ENCODE measurements at places on chromosomes 7 and 10. TPM values are rescaled to one million over a fixed set of nuclear protein-coding genes. Genes with fewer than 3 reads are reported as not detected.

DNA sequence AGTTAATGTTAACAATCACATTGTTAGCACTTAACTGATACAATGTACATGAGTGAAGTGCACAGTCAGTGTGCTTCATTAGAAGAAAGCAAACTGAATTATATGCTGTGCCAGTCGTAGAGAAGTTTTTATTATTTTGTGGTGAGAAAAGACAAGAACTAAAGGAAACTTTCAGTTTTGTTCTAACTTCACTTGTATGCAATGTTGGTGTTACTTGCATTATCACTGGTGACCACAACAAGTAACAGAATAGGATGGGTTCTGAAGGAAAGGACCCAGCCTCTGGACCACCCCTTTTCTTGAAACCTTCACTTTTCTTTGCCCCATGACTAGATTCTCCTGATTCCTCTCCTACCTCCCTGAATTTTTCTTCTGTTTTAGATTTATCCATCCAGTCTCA, 123.3 kb upstream of the GAD2 start:
- no peak for DNase-seq

DNA sequence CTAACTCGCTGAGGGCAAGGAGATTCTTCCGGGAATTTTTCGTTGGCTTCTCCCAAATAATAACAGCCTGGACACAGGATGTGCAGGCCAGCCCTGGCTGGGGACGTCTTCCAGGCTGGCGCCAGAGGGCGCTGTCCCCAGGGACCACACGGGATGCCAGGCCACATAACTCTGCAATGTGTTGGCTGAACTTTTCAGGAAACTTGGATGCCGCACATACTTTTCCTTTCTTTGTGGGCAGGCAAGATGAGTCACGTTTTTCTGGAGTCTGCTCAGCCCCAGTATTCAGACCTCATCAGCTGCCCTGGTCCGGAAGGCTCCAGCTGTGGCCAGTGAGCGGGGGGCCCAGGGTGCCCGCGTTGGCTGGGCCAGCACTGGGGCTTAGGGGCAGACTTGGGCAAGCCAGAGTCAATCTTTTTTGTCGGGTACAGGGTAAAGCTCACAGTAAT, 122.7 kb downstream of the PRKAG2 start:
- DNase-seq = peak; percentile 90

DNA sequence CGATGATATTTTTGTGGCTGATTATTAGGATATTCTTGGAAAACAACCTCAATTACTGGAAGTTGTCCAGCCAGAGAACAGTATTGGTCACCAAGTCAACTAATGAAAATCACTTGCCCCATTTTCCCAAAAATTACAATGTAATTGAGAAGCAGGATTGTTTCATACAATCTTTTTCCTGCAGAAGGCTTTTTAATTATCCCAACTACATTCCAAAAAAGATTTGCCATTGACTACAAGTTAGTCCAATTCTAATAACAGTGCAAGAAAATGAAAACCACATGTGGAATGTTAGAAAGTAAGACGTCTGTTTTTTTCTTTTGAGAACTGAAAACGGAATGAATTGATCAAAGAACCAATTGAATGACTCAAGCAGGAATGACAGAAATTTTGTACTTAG, 1195.8 kb downstream of the SORCS1 start:
- DNase-seq = no peak

DNA sequence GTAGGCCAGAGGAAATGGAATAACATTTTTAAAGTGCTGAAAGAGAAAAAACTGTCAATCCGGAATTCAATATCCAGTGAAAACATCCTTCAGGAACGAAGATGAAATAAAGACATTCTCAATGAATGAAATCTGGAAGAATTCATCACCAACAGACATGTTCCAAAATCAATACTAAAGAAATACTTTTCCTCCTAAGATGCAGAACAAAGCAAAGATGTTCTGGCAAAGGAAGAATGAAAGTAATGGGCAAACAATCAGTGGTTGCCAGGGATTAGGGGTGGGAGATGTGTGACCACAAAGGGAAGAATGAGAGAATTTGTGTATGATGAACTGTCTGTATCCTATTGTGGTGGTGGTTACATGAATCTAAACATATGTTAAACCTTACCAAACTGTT, 52.8 kb upstream of the EEPD1 start:
- DNase-seq = no peak

GRCh38 chr10:133405844-133406527, 12.0 kb downstream of the MTG1 start:
- DNase-seq = no peak

- DNase-seq = no peak
Measured at GRCh38 chr10:62689712-62690111, 114.8 kb upstream of the ADO start.

- no peak for DNase-seq
Measured at GRCh38 chr7:26043801-26044200, 108.2 kb upstream of the NFE2L3 start.

DNA sequence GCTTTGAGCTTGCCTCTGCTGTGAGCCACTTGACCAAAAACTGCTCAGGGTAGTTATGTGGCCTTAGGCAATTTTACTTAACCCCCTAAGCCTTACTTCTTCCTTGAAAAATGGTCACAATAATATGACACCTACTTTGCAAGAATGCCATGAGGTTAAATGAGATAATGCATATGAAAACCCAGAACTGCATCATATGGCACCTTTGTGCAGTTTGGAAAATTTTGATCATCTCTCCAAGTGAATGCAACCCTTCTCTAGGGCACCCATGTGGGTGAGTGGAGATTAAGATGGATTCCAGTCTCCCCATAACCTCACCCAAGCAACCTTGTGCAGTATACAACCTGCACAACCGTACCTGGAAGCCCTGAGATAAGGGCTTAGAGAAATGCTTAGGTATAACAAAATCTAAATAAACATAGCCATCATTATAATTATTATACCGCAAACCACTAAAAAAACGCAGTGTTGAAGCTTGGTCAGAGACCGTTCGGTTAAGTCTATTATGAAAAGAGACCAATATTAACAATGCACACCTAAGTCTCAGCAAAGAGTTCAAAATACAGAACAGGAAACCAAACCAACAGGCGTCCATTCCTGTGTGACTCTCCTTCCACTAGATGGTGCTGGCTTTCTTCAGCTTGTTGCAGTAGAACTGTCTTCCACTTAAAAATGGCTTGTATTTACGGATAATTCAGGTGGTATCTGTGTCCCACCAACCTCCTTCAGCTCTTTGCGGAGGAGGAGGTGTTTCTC, 21.0 kb upstream of the ASB15 start:
- no peak for DNase-seq

GRCh38 chr7:30421647-30422196, 56.9 kb downstream of the NOD1 start:
- DNase-seq = no peak

- no peak for DNase-seq
Measured at GRCh38 chr7:42570944-42571343, 333.9 kb upstream of the GLI3 start.

- no peak for DNase-seq
Measured at GRCh38 chr7:88202278-88202677, 17.6 kb downstream of the SRI start.

DNA sequence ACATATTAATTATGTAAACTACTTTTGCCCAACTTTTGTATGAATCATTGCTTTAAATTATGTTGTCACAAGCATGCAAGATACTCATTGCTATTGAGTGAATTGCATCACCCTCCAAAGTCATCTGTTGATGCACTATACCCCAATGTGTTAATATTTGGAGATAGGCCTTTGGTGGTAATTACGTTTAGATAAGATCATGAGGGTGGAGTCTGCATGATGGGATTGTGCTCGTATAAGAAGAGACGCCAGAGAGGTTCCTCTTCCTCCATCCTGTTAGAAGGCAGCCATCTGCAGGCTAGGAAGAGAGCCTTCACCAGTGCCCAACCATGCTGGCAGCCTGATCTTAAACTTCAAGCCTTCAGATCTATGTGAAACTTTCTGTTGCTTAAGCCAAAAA, 95.3 kb upstream of the MAGI2 start:
- no peak for DNase-seq

- no peak for DNase-seq
Measured at GRCh38 chr10:116260599-116260998, 12.4 kb downstream of the GFRA1 start.

DNA sequence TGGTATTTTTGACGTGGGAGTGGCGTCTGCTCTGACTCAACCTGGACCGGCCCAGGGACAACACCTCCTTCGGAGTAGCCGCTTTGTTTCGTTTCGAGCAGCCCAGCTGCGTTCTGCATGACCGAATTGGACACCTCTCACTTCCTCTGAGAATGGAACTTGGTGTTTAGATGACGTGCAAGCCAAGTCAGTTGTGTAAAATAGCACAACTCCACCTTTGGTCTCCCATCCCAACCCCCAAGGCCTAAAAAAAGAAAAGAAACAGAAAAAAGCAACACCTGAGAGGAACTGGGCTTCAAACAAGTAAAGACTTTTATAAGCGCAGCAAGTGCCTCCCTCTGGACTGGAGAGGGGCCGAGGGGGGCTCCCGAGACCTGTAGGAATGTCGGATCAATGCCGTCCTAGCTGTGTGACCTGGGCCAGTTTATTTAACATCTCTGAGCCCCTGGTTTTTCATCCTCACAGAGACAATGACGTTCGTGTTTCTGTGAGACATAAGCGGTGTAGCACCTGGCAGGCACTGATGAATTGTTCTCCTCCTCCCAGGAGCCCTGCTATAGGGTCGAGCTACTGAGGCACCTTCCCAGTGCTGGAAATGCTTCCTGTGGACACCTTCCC, 52.0 kb upstream of the SMNDC1 start:
- DNase-seq = no peak

DNA sequence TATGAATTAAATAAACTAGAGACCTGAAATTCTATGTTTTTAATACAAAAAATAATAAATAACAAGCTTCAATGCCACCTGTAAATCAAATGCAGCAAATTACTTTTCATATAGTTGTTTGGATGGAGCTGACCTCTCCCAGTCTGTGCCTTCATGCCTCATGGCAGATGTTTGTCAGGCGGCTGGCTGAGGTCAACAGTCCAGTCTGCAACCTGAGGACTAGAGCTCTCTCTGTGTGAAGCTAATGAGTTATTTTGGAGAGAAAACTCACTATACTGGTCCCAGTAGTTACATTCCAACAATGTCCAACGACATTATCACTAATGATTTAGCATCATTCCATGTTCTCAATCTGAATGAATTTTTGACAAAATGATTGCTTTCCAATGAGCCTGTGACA, 746.2 kb upstream of the POM121L12 start:
- DNase-seq = no peak

GRCh38 chr10:4830551-4830950, 4.5 kb downstream of the AKR1E2 start:
- DNase-seq = no peak

GRCh38 chr10:130427216-130427722, 291.1 kb downstream of the GLRX3 start:
- no peak for DNase-seq

DNA sequence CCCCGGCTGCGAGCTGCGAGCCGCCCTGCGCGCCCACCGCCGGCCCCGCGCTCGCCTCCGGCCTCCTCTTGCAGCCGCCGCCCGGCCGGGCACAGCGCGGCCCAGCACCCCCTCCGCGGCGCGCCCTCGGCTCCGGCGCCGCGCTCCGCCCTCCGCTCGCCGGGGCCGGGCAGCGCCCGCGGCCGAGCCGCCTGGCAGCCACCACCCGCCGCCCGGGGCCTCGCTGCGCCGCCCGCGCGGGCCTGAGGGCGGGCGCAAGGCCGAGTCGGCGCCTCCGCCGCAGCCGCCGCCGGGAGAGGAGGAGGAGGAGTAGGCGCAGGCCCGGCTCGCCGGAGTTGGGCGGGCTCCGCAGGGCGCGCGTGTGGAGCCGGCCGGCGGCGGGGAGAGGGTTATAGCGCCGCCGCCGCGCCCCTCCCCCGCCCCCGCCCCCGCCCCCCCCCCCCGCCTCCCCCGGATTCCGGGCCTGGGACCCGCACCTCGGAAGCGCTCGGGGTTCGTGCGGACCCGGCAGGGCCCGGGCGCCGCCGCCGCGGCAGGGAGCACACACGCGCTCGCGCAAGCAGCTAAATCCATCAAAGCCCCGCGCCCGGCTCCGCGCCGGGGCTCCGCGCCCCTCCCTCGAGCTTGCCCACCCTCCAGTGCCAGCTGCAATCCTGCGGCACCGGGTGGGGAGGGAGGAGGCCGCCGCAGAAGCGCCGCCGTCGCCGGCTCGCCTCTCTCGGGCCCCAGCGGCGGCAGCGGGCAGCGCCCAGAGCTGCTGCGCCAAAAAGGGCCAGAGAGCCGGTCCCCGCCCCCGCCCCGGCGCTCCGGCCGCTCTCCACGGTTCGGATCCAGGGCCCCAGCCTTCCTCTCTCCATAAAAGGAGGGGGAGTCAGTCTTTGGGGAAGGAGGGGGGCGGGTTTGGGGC, at the start of gene PDGFA:
PDGFA (minus strand) TSS at position 363 of the 907 bp plus-strand sequence. CDS start 845 bp downstream, outside the sequence.
- DNase-seq = peak; percentile 65

DNA sequence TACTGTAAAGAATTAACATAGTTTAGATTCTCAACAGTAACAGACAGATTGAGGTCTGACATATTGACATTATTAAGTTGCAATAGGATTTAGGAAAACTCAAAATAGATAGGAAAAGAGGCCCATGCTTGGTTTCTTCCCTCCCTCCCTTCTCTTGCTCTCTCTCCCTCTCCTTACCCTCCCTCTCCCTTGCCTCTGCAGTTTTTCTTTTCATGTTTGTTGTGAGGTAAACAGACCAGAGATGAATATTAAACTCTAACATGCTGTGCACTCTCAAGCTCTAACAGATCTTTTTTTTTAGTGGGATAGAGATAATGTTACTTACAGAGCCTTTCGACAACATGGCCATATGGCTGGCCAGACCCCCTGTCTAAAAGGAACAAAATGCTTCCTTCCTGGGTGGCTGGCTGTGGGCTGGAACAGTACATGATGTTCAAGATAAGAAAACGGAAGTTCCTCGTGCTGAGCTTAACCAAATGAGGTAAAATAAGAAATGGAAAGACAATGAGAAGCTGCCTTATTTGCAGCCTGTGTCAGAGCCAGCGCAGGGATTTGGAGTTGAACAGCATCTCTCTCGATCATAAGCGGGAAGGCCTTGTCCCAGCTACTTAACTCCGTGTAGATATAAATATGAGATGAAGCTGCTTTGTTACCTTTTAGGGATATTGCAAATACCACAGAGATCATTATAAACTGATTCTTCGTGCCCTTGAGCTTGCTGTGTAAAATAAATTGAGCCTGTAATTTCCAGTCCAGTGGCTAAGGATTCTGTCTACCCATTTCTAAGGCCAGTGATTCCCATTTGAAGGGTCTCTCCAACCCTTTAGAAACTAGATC, 391.9 kb upstream of the NPVF start:
- DNase-seq = no peak

GRCh38 chr7:43594020-43594419, 11.1 kb downstream of the STK17A start:
- DNase-seq = no peak

DNA sequence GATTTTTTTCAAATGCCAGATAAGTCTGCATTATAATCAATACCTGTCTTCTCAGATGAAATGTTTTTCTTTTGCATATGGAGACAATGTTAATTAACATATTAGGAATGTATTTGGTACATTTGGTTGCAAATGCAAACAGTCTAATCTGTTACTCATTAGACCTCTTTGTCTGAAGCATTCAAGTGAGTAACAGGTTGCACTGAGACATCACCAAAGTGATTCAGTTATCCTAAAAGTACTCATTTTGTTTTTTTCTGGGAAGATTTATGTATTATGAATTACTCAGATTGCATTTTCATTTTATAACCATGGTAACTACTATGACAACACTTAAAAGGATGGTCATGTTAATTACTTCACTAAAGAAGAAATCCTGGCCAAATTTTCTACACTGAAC, 513.6 kb downstream of the HTR7 start:
- DNase-seq = no peak

The THSD7A gene
- not detected for total RNA-seq

The SFTPA2 gene
- not detected for total RNA-seq

The HERPUD2 gene
- total RNA-seq = 12.0 TPM

The CCL24 gene
- not detected for total RNA-seq

The GJD4 gene
- not detected for total RNA-seq

The POLR1F gene
- total RNA-seq = 18.2 TPM

The HECTD2 gene
- 2.5 TPM for total RNA-seq

The NCF1 gene
- not detected for total RNA-seq
